Stimulated activated CD8-positive, alpha-beta memory T cell treated with anti-CD3 and anti-CD28 coated beads, Interleukin-7, amount 100 ng/mL, for 48 hours (primary cell): ENCODE measurements at places on chromosomes 7 and 10.

DNA sequence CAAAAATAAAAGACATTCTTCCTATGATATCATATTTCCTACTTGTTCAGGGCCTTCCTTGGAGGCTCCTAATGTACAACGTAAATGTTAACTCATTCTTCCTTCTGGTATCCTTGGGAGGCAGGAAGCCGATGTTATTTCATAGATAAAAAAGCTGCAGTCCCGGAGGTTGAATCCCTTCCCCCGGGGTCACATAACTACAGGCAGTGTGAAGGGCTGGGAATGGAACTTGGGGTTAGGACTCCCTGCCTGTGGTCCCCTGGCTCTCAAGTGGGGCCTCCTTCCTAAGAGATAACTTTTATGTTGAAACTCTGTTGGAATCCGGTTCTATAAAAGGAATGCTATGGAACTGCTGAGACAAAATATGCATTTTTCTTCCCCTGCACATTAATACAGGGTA is 14.9 kb upstream of the CCDC3 start:
- no peak for DNase-seq

GRCh38 chr7:26279405-26279804 is 12.3 kb upstream of the SNX10 start:
- DNase-seq: no peak

DNA sequence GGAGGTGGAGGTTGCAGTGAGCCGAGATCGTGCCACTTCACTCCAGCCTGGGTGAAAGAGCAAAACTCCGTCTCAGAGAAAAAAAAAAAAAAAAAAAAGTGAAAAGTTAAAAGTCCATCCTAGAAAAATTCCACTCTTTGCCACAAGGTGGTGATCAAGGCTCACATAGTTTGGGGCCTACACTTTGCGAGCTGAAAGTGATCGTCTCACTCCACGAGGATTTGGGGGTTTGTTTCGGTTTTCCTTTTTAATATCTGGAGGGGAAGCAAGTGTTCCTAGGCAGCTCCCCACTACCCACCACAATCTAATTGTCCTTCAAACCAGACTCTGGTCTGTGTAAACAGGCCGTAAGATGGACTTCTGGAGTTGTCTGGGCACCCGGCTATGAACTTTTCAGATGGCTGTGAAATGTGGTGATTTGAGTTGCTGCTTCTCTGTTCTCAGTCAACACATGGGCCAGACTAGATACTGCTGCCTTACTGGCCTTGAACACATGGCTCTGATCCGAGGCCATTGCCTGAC is 27.1 kb downstream of the PRLHR start:
- no peak for DNase-seq

- no peak for DNase-seq
These were observed 21.1 kb downstream of the CUL1 start for GRCh38 chr7:148719753-148720152.

DNA sequence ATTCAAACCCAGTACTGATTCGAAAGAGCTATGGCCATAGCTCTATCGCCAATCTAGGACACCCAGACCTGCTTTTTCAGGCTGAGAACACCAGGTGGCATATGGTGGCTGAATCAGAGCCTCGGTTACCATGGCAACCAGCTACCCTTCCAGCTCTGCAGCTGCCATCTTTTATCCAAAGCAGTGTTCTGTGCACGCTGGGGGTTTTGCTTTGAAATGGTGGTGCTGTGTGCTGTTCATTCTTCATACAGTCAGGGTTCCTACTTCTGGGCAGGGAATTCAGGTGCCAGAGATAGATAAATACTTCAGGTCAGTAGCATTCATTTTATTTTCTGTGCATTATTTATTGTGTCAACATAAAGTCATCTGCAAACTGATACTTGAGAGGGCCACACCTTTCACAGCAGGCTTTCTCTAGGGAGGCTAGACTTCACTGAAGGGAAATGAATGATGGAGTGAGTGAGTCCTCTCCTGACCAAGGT is 85.4 kb downstream of the AKR1D1 start:
- DNase-seq: peak; percentile 69

DNA sequence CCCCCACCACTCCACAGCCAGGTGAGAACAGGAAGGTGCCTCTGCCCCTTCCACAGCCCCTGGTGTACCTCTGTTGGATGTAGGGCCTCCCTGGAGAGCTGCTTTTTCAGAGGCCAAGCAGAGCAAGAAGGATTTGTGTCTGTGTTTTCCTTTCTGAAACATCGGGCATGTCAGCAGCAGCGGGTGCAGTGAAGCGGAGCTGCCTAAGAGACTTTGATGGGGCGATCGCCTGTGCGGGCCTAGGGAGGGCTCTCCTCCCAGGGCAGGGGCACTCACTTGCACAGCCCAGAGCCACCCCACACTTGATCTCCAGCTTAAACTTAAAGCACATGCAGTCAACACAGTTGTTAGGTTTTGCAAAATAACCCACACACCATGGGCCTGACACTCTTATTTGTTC is 324.7 kb downstream of the ACTR3B start:
- no peak for DNase-seq

GRCh38 chr10:86159797-86160196 is 206.8 kb downstream of the GRID1 start:
- no peak for DNase-seq

DNA sequence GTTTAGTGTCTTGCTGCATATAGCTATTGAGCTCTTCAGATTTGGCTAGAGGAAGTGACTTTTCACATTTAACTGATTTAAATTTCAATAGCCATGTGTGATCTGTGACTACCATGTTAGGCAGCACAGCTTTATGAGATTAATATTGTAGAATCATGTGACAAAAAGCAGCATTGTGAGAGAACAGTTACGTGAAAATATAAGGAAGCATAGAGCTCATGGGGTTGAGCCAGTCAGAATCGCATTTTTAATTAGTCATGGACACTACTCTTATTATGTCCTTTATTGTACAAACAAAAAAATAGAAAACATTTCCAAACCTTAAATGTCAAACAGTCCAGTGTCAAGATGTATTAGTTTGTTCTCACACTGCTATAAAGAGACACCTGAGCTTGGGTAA is 48.0 kb downstream of the MTURN start:
- no peak for DNase-seq

- no peak for DNase-seq
These were observed 241.6 kb upstream of the TCERG1L start for GRCh38 chr10:131553121-131553520.

DNA sequence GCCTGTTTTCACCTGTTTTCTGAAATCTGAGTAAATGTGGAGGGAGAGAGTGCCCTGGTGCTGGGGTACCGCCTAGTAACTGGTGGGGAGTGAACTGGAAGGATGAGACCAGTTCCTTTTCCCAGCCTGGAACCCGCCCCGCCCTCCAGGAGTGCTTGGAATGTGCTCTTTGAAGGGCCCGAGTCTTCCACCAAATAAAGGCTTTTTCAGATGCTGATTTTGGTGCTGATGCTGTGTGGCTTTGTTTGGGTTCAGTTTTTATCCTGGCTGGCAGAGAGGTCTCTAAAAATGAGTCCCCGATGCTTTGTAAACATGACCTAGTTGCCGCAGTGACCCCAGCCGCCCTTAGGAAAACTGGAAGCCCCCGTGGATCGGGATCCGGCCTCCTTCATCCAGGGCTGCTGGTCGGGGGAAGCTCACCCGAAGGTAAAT is 25.9 kb downstream of the FOXK1 start:
- no peak for DNase-seq

GRCh38 chr7:130397051-130397757 is 16.9 kb downstream of the CPA1 start:
- no peak for DNase-seq

- DNase-seq: no peak
These were observed 171.5 kb downstream of the DIP2C start for GRCh38 chr10:517872-518475.

DNA sequence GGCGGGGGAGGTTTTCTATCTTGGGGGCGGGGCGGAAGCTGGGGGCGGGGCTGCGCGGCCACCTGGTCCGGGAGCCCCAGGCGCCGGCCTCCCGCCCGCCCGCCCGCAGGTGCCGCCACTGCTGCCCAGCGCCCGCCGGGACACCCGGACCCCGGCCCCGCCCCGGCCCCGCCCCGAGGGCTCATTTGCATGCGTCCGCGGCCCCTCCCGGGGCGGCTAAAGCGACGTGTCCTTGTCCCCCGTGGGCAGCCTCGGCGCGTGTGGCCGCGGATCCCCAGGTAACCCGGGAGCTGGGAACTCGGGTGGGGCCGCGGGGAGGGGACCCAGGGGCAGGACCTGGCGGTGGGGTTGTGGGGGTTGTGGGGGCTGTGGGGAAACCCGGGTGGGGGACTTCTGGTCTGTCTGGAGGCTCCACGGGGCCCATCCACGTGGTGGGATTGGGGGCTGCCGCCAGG is at the start of gene BHLHA15:
Gene BHLHA15 (plus strand): TSS at position 219 of the 455 bp plus-strand sequence. CDS start 871 bp downstream, outside the sequence.
- no peak for DNase-seq

GRCh38 chr7:148262721-148263229 is 327.8 kb upstream of the C7orf33 start:
- DNase-seq: peak; percentile 53

GRCh38 chr7:126959649-126960048 is 293.1 kb downstream of the GRM8 start:
- no peak for DNase-seq

GRCh38 chr7:27241189-27242056 is 1.2 kb upstream of the EVX1 start:
- no peak for DNase-seq

DNA sequence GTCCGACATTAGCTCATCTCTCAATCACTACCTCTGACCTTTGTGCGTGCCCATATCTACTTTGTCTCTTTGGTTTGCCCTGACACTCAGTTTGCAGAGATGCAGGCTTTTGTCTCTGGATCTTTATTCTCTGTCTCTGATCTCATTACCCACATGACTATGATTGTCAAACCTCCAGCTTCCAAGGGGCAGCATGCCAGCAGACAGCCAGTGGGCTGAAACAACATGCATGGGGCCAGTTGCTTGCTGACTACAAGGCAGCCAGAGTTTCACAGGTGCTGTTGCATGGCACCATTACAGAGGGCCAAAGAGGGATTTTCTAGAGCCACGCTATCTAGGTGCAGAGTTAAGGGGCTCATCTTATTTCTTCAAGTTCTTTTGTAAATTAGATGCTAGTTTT is 146.2 kb downstream of the SPAG6 start:
- no peak for DNase-seq

DNA sequence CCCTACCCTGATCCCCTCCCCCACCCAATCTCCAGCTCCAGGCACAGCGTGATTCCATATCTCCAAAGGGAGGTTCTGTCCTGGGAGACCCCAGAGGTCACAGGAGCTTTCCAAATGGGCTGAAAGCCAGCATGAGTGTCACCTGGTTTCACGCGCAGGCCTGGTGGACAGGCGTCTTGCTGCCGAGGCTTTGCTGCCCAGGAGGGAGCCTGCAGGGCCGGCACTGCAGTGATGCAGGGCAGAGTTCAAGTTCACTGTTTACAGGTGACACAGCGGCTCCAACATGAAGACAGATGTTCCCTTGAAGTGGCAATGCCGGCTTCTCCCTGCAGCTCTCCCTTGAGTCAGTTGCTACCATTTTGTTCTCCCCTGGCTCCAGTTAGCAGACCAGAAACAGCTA is 104.3 kb downstream of the TCERG1L start:
- no peak for DNase-seq

- DNase-seq: no peak
These were observed 11.5 kb downstream of the PMS2 start for GRCh38 chr7:5997210-5997808.

DNA sequence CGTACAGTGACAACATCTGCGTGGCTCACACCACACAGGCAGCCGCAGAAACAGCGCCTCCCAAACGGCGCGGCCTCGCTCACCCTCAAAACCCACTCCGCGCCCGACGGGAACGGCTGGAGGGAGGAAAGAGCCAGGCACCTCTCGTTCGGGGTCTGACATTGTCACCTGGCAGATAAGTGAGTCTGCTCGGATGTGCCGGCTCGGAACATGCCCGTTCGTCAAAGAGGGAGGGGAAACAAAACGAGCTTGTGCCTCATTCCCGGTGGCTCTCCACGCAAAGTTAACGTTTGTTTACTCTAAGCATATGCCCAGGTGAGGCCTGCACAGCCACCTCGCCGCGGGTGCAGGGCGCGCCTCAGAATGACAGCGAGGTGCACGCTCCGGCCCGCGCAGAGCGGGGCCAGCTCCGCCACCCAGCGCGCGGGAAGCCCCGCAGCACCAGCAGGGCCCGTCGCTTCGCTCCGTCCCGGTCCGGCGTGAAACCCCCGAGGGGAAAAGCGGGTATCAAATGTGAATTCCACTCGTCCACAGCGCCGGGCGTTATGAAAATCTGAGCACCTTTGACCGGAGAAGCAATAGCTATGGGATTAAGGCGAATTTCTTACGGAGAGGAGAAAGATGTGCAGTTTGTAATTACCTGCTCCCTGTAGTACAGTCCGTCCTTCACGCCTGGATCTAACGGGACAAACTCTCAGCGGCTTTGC is 13.1 kb downstream of the CNPY1 start:
- no peak for DNase-seq

- DNase-seq: no peak
These were observed 355.4 kb downstream of the KCNMA1 start for GRCh38 chr10:77282163-77282562.

DNA sequence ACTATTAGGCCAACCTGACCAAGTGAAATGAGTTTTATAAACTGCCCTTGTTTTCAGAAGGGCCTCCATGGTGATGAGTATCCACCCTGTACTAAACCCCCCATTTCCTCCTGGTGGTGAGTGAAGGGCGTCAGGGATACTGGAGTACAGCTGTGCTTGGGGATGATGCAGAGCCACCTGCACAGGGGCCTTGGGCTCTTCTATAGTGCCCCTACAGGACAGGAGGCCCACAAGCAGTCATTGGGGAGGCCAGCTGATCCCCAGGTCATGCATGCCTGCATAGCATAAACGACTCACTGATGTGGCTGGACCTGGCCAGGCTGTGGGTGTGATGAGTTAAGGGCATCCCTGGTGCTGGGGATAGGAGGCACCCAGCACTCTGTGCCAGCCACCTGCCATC is 114.1 kb upstream of the CELF2 start:
- DNase-seq: no peak

- no peak for DNase-seq
These were observed 243.1 kb downstream of the FGFR2 start for GRCh38 chr10:121355161-121355560.

DNA sequence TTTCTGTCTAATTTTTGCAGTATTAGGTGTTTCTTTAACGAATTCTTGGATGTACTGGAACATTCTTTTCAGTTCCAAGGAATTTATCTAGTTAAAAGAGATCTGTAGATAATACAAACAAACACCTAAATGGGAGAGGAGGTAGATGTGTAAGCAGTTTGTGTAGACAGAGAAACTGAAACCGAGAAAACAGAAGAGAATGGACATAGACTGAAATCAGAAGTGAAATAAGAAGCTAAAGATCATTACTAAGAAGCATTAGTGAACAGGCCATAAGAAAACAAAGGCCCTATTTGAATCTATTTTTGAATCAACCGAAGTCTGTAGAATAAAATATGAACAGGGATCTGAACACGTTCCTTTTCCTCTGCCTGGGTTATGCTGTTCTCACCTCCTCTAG is 26.5 kb upstream of the TMEM229A start:
- no peak for DNase-seq
